Brain (organoid and tissue), 16 donors: ENCODE measurements at places on chromosomes 13 and 19. TPM values are rescaled to one million over a fixed set of nuclear protein-coding genes. Genes with fewer than 3 reads are reported as not detected.

Gene SMIM24
- 8.0 TPM for polyA plus RNA-seq

Gene ZNF317
- 42.7 TPM for polyA plus RNA-seq

Gene ATP4A
- not detected for polyA plus RNA-seq

Gene APOE
- polyA plus RNA-seq, result 407 TPM

Gene FOXA3
- polyA plus RNA-seq, result not detected

Gene CYP4F12
- polyA plus RNA-seq, result 0.73 TPM

Gene CYP4F2
- polyA plus RNA-seq, result not detected

Gene SIGLEC10
- 1.7 TPM for polyA plus RNA-seq

Gene ZFP36
- polyA plus RNA-seq, result 20.6 TPM

Gene MPV17L2
- 19.0 TPM for polyA plus RNA-seq

Gene MEIOSIN
- not detected for polyA plus RNA-seq

Gene ZNF208
- 1.2 TPM for polyA plus RNA-seq

Gene KLK12
- polyA plus RNA-seq, result 0.51 TPM

Gene ANGPTL8
- polyA plus RNA-seq, result 1.1 TPM

Gene LHB
- polyA plus RNA-seq, result not detected

Gene CACNG7
- 27.2 TPM for polyA plus RNA-seq

Gene KRTDAP
- polyA plus RNA-seq, result not detected

Gene RAD23A
- 343 TPM for polyA plus RNA-seq

Gene TGDS
- 4.7 TPM for polyA plus RNA-seq

Gene CHAMP1
- 22.2 TPM for polyA plus RNA-seq

Gene NTF4
- polyA plus RNA-seq, result not detected

Gene CGB2
- polyA plus RNA-seq, result not detected

Gene IZUMO4
- 11.8 TPM for polyA plus RNA-seq

Gene PLA2G4C
- 23.1 TPM for polyA plus RNA-seq

Gene LENG9
- 1.5 TPM for polyA plus RNA-seq

Gene PRRG2
- polyA plus RNA-seq, result 0.95 TPM

Gene ACP7
- 1.3 TPM for polyA plus RNA-seq

Gene TNFRSF19
- polyA plus RNA-seq, result 2.6 TPM

Gene RASAL3
- 1.1 TPM for polyA plus RNA-seq

Gene ZNF525
- 1.1 TPM for polyA plus RNA-seq

Gene CYP2A7
- polyA plus RNA-seq, result not detected

Gene GPR4
- 24.8 TPM for polyA plus RNA-seq

Gene BICRA
- polyA plus RNA-seq, result 15.7 TPM

Gene OR7D2
- not detected for polyA plus RNA-seq

Gene DCT
- polyA plus RNA-seq, result 0.31 TPM

Gene ELAVL3
- 165 TPM for polyA plus RNA-seq

Gene CHST8
- 4.0 TPM for polyA plus RNA-seq

Gene CYP2S1
- 0.54 TPM for polyA plus RNA-seq

Gene SYCN
- not detected for polyA plus RNA-seq

Gene VN1R2
- not detected for polyA plus RNA-seq

Gene PPP1R12C
- polyA plus RNA-seq, result 56.9 TPM

Gene STOML3
- not detected for polyA plus RNA-seq

Gene ZNF714
- polyA plus RNA-seq, result 6.6 TPM

Gene LILRA6
- polyA plus RNA-seq, result 0.24 TPM

Gene HMG20B
- polyA plus RNA-seq, result 135 TPM

Gene CABP5
- not detected for polyA plus RNA-seq

Gene ZNF560
- polyA plus RNA-seq, result not detected

Gene PSG2
- not detected for polyA plus RNA-seq
